H1 (cell line): ENCODE measurements at places on chromosomes 5 and 9.

DNA sequence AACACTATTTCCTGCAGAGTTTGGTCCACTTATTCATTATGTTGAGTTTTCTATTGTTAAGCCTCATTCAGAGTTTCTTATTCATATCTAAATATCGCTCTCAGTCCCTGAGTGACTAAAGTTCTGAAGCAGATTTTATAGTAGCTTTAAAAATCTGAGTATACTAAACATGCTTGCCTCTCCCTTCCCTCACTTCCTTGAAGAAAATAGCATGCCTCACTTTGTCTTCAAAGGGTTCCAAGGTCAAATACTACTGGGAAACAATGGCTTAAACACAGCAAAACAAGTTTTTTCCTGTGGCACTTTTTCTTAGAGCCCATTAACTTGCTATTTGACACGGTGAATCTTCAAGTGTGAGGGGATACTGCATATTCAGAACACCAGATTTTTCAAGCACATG lies 41.1 kb upstream of the DAB2 start:
- no peak for DNase-seq

DNA sequence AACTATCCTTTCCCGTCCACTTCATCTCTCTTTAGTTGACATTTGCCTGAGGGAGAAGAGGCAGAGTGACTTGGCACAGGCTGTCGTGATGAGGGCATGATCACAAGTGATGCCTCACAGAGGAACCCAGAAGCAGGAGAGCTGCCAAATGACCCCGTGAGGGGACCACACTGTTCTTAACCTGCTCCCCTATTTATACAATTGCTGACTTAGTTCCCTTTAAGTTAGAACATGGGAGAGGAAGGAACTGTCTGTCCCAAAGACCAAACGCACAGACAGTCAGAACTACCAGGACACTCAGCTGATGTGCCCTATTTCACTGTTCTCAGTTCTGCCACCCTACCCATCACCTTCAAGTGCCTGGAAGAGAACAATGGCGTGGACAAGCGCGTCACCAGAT lies 73.7 kb downstream of the SLC1A3 start:
- DNase-seq: no peak

DNA sequence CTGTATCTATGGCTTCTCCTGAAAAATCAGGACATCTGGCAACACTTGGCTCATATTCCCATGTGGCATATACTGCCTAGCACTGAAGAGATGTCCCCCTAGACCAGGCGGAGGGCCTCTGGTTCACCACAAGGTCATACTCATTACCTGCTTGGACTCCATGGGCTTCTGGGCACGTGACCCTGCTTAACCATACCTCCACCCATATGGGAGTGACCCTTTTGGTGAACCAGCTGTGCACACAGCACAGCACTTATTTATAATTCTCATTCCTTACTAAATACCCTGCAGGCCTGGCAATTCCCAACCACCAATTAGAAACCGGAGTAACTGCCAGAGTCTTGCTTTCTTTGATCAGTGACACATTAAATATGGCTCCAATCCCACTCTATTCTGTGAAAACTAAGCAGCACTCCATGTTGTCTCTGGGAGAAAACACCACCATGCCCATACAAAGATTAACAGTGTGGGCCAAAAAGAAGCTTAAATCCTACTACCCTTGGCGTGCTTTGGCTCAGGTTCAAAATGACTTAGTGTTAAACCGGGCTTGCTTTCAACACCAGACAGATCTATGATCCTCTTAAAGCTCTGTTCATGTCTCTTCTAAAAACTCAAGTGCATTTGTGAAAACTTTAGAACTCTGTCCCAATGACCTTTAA lies 57.7 kb downstream of the MTMR12 start:
- DNase-seq: no peak

- peak; percentile 71 for DNase-seq
Observed at GRCh38 chr5:68962757-68963484, 130.9 kb upstream of the SLC30A5 start.

- no peak for DNase-seq
Observed at GRCh38 chr5:173055722-173055982, 500 bp upstream of the CREBRF start.

- DNase-seq: no peak
Observed at GRCh38 chr5:113102121-113102531, 125.5 kb downstream of the DCP2 start.

DNA sequence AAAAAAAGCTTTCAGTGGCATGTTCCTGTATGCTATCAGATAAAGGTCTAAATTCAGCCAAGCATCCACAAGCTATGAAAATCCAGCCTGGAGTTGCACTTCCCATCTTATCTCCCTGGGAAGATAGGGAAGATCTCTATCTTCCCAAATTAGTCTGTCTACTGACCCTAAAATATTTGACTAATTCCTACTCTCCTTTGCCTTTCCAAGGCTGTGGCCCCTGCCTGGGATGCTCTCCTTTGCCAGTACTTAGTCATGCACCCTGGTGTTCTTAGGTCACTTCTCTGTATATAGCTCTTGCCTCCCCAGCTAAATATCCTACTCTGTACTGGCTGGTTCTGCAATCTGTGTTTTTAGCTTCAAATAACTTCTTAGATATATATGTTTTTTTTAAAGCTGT lies 44.0 kb upstream of the PLPP1 start:
- no peak for DNase-seq

DNA sequence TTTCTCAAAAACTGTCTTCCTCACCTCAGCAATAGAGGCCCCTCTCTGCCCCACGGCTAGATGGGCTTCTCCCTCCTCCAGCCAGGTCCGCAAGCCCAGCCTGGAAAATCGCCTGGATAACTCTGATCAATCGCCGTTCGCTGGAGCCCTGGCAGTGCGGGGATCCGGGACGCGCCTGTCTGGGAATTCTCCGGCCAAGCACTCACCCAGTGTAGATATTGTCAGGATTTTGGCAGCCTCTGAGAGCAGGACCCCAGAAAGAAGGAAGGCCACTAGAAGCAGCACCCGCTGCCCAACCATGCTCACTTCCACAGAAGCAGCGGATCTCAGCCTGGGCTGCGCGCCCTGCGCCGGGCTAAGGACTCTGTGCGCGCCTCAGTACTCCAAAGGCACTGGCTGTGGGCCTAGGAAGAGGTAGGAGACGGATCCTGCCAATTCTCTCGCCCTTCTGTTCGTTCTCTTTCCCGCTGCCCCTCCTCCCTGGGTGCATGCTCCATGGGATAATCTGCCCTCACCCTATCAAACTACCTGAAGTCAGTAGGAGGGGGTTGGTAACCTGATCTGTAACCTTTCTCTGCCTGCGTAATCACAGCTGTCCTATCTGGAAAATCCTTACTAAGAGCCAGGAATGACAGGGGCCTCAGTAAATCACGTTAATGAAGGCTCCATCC lies at the start of gene UGT3A1:
Gene UGT3A1, minus strand, starts transcription at position 450 of the 671 bp plus-strand sequence. Its CDS starts 150 bp downstream, at position 300.
- peak; percentile 74 for DNase-seq

- DNase-seq: no peak
Observed at GRCh38 chr5:177472460-177473442, 683 bp downstream of the DBN1 start.

- DNase-seq: no peak
Observed at GRCh38 chr5:171628633-171628974, 157.0 kb upstream of the SMIM23 start.

DNA sequence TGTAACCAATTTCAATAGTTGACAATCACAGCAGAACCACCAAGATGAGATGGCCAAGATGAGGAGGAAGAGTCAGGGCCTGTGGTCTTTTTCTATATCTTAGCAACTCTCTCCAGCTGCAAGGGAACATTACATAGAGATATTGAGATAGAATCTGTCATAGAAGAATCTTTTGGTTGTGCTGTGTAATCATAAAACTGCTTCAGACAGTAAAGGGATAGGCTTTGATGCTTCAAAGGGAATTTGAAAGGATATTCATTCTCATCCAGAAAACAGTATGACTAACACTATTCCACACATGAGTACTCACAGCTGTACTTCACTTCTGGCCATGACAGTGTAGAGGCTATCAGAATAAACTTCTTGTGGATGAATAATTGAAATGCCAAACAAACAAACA lies 145.9 kb downstream of the YIPF5 start:
- DNase-seq: no peak

- no peak for DNase-seq
Observed at GRCh38 chr5:5751987-5752386, 329.5 kb downstream of the ICE1 start.

GRCh38 chr5:18091142-18091541 lies 456.9 kb downstream of the TAF11L14 start:
- DNase-seq: no peak

GRCh38 chr9:135582966-135583687 lies 21.6 kb downstream of the PAEP start:
- no peak for DNase-seq

- no peak for DNase-seq
Observed at GRCh38 chr9:134293611-134294152, 32.6 kb upstream of the RXRA start.

- DNase-seq: no peak
Observed at GRCh38 chr5:115962565-115963402, 509 bp downstream of the LVRN start.

DNA sequence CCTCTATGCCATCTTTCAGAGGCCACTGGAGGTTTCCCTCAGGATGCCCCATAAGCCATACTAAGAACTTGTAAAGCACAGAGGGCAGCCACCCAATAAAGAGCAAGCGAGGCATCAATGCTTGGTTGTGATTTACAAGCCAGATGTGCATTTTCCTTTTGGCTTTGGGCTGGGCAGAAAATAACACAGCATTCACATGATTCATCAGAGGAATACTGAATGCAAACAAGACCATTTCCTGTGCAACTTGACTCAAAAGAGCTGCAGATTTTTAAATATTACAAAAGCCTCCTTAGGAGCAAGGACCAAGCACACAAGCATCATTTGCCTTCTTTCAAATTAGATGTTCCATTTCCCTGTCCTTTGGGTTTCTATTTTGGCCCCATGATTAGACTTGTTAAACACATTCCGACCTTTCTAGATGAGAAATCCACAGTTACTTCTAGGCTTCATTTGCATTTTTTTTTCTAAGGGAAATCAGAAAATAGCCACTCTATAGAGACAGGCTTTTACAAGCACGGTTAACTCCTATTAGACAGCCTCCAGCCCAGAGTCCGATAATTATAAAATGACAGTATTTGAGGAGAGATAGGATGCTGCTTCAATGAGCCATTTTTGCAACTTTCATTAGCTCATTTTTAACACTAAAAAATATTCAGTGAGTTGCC lies 207.8 kb downstream of the SEMA5A start:
- DNase-seq: no peak

DNA sequence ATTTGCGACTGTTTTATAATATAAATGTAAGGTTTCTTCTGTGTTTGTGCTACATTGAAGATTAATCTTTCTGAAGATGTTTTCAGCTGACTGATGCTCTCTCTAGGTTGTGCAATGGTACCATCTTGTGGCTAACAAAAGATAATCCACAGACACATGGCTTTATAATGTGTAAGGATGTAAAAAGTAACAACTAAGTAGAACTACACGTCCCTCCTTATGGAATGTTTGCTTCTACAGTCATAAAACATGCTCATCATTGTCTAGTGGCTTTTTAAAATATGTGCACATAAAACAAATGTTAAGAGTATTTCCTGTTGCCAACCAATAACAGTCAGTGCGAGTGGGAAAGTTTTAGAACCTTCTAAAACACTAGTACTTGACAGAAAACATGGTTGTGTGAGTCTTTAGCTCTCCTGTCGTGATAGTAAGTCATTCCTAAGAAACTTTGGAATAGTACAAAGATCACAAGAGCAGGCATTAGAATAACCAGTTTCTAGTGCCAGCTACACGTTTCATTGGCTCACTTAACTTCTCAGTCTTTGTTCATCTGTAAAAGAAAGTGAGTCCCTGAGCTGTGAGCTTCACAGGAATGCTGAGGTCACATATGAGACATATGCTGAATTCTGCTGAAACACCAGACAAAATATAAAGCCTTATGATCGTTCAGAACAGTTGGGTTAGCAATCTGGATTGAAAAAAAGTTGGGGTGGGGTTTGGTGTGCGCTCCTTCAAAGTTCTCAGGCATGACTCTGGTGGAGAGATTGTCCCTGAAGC lies 75.7 kb upstream of the GLIS3 start:
- no peak for DNase-seq

- no peak for DNase-seq
Observed at GRCh38 chr9:115604831-115605483, 487.0 kb upstream of the TNC start.

GRCh38 chr5:85868070-85868469 lies 749.7 kb upstream of the COX7C start:
- DNase-seq: no peak

DNA sequence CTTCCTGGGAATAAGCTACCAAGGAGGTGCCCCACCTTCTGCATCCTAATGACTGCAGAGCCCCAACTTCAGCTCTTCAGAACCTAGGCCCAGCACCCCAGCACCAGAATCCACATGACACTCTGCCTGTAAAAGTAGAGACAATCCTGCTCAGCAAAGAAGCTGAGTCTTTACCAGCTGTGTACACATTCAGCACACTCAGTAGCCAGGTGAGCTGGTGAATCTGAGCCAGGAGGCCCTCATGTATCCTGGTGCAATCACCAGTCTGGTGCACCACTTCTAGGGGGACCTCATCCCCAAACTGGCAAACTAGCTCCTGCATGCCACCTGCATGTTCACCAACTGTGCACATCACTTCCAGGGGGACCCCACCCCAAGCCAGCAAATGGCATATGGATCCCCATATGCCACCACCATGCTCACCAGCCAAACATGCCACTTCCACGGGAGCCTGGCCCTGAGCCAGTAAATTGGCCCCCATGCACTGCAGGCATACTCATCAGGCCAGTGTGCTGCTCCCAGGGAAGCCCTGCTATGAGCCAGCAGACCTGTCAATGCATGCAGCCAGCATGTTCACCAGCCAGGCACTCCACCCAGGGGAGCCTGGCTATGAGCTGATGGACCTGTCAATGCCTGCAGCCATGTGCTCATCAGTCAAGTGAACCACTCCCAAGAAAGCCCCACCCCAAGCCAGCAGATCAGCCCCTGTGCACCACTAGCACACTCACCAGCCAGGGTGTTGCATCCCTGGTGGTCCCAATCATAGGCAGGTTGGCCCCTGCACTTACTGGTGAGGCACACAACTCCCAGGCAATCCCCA lies 15.6 kb upstream of the BTNL9 start:
- DNase-seq: no peak

DNA sequence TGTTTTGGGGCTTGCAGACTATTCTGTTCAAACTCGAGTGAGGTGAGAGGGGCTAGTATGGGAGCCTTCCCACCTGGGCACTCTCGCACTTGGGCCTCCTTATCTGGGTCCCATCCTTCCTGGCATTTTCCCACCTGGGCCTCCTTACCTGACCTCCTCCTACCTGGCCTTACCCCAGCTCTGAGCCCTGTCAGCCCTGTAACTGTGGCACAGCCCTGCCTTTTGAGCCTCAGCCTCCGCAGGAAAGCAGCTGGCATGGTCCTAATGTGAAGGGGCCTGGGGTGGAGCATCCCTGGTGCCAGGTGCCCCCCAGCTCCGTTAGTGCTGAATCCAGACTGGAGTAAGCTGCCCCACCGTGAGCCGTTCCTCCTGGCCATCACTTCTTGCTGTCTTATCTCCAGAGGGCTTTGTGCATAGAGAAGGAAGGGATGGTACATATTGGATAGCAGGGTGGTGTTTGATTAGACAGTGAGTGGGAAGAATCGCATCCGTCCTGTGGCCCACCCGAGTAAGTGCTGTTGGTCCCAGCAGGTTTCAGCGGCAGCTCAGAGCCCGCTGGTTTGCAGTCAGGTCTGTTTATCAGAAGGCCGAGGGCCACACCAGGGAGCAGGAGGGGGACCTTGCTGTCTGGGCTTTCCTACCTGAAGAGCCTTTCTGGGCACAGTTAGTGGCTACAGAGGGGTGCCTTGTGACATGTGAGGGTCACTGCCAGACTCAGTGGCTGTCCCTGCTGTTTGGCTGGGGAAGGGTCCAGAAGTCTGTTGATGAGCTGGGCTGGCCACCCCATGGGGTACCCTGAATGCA lies 76.5 kb downstream of the WNK2 start:
- no peak for DNase-seq
